Activated T-cell treated with anti-CD3 and anti-CD28 coated beads, Interleukin-2, amount 50 U/mL, for 24 hours (primary cell): ENCODE measurements at places on chromosomes 6 and 20.

- H3K27ac ChIP-seq = no peak overlapping the region
- peaks cover 3% of the 10 kb centered on the region for H3K27me3 ChIP-seq
- no peaks in the 10 kb centered on the region for H3K36me3 ChIP-seq
- H3K4me3 ChIP-seq = no peak overlapping the region
- no peak for DNase-seq
- H3K4me1 ChIP-seq = no peaks in the 10 kb centered on the region
These were observed 86.4 kb upstream of the POU3F2 start for GRCh38 chr6:98747960-98748359.

- no peak overlapping the region for H3K27ac ChIP-seq
- DNase-seq = no peak
- no peaks in the 10 kb centered on the region for H3K36me3 ChIP-seq
- no peak overlapping the region for H3K4me3 ChIP-seq
These were observed 83.3 kb upstream of the SIRPA start for GRCh38 chr20:1811621-1812498.

DNA sequence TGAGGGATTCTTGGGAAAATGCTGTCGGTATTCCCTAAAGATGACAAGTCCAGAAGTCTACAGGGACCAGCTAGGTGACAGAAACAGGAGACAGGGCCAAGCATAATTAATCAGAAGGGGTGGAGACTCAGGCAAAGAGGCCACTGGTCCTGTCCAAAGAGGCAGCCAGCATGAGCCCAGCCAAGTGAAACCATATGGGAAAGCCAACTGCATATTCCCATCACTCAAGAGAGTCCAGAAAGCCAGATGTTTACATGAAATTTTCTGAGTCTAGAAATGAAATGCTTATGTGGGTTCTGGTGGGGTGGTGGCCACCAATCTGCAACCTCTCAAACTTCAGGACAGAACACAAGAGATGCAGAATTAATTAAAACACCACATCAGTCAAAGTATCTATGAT, 74.3 kb downstream of the ANKRD60 start:
- DNase-seq = no peak
- H3K4me3 ChIP-seq = no peak overlapping the region
- H3K27ac ChIP-seq = no peak overlapping the region
- no peaks in the 10 kb centered on the region for H3K4me1 ChIP-seq
- H3K27me3 ChIP-seq = peaks cover 47% of the 10 kb centered on the region

- H3K4me3 ChIP-seq = no peak overlapping the region
- peak; percentile 78 for DNase-seq
- peaks cover 2% of the 10 kb centered on the region for H3K4me1 ChIP-seq
- peaks cover 48% of the 10 kb centered on the region for H3K27me3 ChIP-seq
- H3K36me3 ChIP-seq = peaks cover 2% of the 10 kb centered on the region
- no peak overlapping the region for H3K27ac ChIP-seq
These were observed 14.6 kb downstream of the CD40 start for GRCh38 chr20:46132705-46133120.

GRCh38 chr6:6826961-6827360, 238.4 kb downstream of the LY86 start:
- no peak overlapping the region for H3K4me3 ChIP-seq
- peaks cover 4% of the 10 kb centered on the region for H3K4me1 ChIP-seq
- peaks cover 23% of the 10 kb centered on the region for H3K27me3 ChIP-seq
- DNase-seq = no peak

GRCh38 chr20:54134445-54135220, 39.2 kb downstream of the CYP24A1 start:
- no peaks in the 10 kb centered on the region for H3K36me3 ChIP-seq
- DNase-seq = no peak
- H3K27ac ChIP-seq = no peak overlapping the region

DNA sequence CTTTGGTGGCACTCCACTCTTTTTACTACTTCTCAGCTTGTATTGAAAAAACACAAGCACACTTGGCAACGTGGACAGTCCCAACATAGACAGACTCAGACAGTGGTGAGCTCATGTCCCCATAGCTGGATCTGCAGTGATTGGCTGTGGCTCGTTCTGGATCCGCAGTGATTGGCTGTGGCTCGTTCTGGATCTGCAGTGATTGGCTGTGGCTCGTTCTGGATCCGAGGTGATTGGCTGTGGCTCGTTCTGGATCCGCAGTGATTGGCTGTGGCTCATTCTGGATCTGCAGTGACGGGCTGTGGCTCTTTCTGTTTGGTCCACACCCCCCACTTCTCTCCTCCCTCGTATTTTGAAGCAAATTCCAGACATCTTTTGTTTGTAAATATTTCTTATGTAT, 28.0 kb downstream of the OSBPL2 start:
- no peak overlapping the region for H3K4me3 ChIP-seq
- H3K4me1 ChIP-seq = no peaks in the 10 kb centered on the region
- H3K36me3 ChIP-seq = peaks cover 56% of the 10 kb centered on the region
- DNase-seq = no peak
- H3K27ac ChIP-seq = no peak overlapping the region
- H3K27me3 ChIP-seq = no peaks in the 10 kb centered on the region
